T-cell (primary cell): ENCODE measurements at places on chromosomes 3 and 15.

- no peak overlapping the region for H3K27ac ChIP-seq
- no peaks in the 10 kb centered on the region for H3K27me3 ChIP-seq
- no peak overlapping the region for H3K4me3 ChIP-seq
- H3K4me1 ChIP-seq, result peaks cover 18% of the 10 kb centered on the region
- H3K36me3 ChIP-seq, result no peaks in the 10 kb centered on the region
- no peak for DNase-seq
Observed at GRCh38 chr15:89814112-89814742, 425 bp downstream of the ANPEP start.

GRCh38 chr15:77811270-77811669, 178.6 kb upstream of the LINGO1 start:
- no peak overlapping the region for H3K4me3 ChIP-seq
- no peaks in the 10 kb centered on the region for H3K4me1 ChIP-seq
- H3K36me3 ChIP-seq, result no peaks in the 10 kb centered on the region
- H3K27ac ChIP-seq, result no peak overlapping the region
- no peak for DNase-seq
- no peaks in the 10 kb centered on the region for H3K27me3 ChIP-seq

DNA sequence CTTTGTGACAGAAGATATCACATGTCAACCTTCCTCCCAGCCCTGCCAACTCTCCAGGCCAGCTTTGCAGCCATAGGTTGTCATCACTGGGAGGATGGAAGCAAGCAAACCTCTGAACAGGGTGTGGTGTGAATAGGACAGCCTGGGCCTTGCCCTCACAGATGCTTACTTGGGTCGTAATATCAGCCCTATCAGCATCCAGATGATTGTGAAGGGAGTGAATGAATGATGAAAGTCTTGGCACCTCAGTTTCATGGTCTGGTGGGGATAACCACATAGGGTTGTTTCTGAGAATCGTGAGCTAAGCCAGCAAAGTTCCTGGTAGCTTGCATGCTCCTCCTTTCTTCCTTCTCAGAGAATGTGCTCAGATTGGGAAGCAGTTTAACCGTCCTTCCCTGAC, 55.1 kb upstream of the POLR2M start:
- no peak overlapping the region for H3K4me3 ChIP-seq
- H3K27me3 ChIP-seq, result peaks cover 2% of the 10 kb centered on the region
- no peak for DNase-seq
- no peak overlapping the region for H3K27ac ChIP-seq
- H3K36me3 ChIP-seq, result no peaks in the 10 kb centered on the region
- no peaks in the 10 kb centered on the region for H3K4me1 ChIP-seq

- no peaks in the 10 kb centered on the region for H3K4me1 ChIP-seq
- no peak overlapping the region for H3K27ac ChIP-seq
- no peaks in the 10 kb centered on the region for H3K27me3 ChIP-seq
- H3K36me3 ChIP-seq, result no peaks in the 10 kb centered on the region
- DNase-seq, result no peak
- no peak overlapping the region for H3K4me3 ChIP-seq
Observed at GRCh38 chr3:109269577-109270275, 46.6 kb downstream of the DPPA2 start.
